ENCODE measurements at places on chromosomes 16 and 17.

DNA sequence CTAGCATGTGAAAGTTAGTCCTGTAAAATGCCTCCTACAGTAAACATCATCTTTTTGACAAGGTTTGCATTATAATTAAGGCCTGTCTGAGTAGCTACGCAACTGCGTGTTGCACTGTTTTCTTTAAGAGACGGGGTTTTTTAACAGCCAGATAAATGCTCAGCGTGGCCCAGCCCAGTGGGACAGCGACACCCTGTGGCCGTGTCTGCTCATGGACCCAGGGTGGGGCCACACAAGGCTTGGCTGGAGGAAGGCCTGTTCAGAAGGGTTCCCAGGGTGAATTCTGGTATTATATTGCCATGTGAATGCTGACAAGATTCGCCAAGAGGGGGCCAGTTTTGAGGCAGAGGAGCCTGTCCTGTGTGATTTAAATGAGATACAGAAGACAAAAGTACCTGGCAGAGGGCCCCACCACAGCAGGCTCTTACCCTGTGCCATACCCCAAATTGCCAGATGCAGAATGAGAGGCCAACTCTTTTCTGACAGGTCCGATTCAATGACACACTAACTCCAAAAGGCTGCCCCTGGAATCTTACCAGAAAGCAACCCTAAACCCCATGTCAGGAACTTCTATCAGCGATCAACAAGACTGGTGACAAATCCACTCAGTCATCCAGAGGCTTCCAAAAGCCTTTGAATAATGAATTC, 65.9 kb upstream of the IRX6 start:
- DNase-seq, result peak; percentile 2

GRCh38 chr16:27641260-27641659, 91.3 kb downstream of the KATNIP start:
- DNase-seq, result no peak

DNA sequence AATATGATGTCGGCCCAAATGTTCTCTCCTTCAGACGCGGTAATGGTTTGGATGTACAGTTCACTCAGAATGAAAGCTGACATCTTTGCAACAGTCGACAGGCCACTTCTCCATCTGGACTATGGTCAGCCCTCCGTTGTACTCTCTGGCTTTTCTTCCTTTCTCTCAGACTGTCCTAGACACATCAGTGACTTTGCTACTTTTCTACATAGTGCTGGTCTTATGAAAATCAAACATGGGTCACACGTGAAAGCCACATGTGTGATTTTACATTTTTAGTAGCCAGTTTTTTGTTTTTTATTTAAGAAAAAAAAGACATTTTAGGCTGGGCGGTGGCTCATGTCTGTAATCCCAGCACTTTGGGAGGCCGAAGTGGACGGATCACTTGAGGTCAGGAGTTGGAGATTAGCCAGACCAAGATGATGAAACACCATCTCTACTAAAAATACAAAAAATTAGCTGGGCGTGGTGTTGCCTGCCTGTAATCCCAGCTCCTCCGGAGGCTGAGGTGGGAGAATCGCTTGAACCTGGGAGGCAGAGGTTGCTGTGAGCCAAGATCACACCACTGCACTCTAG, 644.1 kb downstream of the KCNJ2 start:
- DNase-seq, result no peak

DNA sequence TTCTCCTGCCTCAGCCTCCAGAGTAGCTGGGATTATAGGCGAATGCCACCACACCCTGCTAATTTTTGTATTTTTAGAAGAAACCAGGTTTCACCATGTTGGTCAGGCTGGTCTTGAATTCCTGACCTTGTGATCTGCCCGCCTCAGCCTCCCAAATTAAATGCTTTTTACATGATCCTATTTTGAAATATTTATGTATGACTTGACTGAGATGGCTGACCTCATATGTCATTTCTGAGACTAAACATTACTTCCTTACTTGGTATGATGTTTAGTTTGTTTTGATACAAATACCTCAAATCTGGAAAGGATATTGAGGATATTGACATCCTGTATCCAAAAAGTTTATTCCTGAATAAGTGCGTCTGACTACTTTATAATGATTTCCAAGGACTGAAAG, 11.9 kb downstream of the CALCOCO2 start:
- DNase-seq, result no peak

- DNase-seq, result no peak
These were observed 277.5 kb upstream of the HSBP1 start for GRCh38 chr16:83530293-83530692.

GRCh38 chr16:50323335-50324011, 45.3 kb downstream of the BRD7 start:
- no peak for DNase-seq

DNA sequence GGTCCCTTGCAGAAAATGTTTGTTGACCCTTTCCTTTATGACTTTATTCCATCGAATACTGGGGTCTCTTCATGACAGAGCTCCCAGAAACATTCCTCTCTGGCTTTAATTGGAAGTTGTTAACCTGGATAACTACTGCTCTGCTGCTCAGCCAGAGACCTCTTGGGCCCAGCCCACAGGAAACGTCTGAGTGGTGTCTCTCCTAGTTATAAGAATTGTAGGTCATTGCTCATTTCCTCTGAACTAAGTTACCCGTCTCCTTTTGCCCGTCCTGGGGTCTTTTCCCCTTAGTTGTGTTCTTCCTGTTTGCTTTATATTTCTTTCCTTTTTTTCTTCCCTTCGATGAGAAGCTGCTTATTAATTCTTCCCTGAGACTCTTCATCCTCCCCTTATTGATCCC, 9.0 kb downstream of the MAP2K6 start:
- DNase-seq, result no peak

- no peak for DNase-seq
These were observed 42.2 kb downstream of the CCDC57 start for GRCh38 chr17:82170412-82170961.

DNA sequence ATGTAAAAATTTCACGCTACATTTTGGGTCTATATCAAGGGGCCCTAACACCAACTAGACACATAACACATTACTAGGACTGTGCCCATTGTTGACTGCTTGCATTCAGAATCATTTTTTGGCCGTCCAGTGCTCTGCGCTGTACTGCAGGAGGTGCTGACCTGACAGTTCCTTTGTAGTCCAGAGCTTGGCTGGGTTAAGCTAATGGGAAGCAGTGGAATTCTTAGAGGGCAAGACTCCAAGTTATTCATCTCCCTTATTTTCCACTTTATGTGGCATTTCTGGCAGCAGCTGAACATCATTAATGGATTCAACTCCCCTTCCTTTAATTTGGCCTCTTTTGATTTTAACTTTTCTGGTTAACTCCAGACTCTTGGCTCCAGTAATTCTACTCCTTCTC, 351.7 kb downstream of the CDH8 start:
- no peak for DNase-seq

DNA sequence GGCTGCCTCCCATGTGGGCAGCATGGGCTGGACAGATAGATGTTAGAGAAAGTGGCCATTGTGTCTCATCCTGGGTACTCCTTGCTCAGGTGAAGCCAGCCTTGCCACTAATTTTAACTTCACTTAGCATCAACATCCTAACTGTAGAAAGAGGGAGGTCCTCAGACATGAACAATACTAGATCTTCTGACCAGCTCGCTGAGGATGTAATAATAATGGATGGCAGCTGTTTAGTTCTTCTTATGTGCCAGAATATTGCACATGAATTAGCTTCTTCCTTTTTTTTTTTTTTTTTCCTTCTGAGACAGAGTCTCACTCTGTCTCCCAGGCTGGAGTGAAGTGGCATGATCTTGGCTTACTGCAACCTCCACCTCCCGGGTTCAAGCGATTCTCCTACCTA, 232.4 kb downstream of the CCDC182 start:
- no peak for DNase-seq

Measured in T follicular helper cell (primary cell).